ENCODE measurements at places on chromosomes 6 and 20.
A peak's percentile ranks its signal among the peaks of the same experiment; 100 is the strongest.

DNA sequence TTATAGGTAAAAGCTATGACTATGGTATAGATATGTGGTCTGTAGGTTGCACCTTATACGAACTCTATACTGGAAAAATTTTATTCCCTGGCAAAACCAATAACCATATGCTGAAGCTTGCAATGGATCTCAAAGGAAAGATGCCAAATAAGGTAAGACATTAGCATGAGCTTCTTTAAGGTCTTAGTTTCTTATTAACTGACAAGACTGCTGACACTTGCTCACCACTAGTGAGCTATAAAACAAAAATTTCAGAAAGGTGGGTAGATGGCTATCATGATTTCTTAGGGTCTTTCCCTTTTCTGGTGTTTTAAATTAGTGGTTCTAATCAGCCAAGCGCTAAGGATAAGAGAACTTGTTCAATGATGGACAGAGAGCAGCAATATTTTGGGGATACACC is 21.9 kb downstream of the FAM217A start:
- DNase-seq, result no peak

DNA sequence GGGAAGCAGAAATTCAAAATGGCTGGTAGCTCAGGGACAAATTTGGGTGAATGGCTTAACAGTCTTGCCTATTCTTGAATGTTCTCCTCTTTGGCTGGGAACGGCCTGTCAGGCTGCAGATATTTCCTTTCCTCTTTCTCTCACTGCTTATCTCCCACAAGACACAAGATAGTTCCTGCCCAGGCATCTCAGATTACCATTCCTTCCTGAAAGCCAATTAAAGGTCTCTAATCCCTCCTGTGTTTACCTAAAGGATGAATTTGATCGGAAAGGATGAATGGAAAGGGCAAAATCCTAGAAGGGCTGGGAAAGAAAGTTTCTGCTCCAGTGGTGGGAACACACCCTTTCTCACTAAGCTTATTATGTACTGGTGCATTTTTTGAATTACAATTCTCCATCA is 95.9 kb upstream of the JAG1 start:
- no peak for DNase-seq

- no peak for DNase-seq
Observed at GRCh38 chr6:37432590-37432915, 468 bp upstream of the CMTR1 start.

GRCh38 chr6:167825332-167826229 is 1.1 kb upstream of the AFDN start:
- peak; percentile 23 for DNase-seq

GRCh38 chr6:155994086-155994485 is 538.4 kb upstream of the NOX3 start:
- no peak for DNase-seq

DNA sequence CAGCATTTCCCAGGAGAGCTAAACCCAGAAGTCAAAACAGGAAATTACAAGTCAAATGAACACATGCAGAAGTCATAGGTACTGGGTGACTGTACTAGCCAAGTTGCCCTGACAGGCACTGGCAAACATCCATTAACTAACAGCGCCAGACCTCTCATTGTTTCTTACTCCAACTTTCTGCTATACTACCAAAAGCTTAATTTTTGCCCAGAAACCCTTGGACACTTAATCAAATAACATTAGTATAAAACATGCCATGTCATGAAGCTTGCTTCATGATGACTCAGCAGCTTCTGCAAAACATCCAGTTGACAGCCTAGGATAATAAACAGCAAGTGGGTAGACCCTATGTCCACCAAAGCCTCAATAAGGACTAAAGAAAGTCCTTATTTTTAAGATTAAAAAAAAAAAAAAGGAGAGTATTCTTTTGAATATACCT is 3.5 kb downstream of the NUP153 start:
- no peak for DNase-seq

GRCh38 chr6:100721256-100721655 is 159.9 kb downstream of the ASCC3 start:
- DNase-seq, result no peak

- DNase-seq, result no peak
Observed at GRCh38 chr20:40232756-40233155, 456.3 kb downstream of the MAFB start.

DNA sequence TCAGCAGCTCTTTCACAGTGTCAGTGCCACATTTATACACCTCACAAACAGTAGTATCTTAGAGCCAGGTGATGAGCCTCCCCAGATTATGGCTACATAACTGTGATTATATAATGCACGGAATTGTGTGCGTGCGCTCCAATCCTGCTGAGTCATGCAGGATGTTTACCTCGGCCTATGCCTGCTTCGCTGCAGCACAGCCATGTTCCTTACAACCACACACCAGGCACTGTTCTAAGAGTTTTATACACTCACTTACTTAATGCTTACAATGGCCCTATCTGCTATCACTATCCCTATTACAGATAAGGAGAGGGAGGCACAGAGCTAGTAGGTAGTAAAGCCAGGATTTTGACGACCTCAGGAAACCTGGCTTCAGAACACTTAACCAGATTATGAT is 7.3 kb downstream of the ZKSCAN3 start:
- no peak for DNase-seq

- DNase-seq, result no peak
Observed at GRCh38 chr6:109240370-109241084, 141.7 kb downstream of the CD164 start.

GRCh38 chr6:3411967-3412778 is 44.7 kb downstream of the SLC22A23 start:
- no peak for DNase-seq

DNA sequence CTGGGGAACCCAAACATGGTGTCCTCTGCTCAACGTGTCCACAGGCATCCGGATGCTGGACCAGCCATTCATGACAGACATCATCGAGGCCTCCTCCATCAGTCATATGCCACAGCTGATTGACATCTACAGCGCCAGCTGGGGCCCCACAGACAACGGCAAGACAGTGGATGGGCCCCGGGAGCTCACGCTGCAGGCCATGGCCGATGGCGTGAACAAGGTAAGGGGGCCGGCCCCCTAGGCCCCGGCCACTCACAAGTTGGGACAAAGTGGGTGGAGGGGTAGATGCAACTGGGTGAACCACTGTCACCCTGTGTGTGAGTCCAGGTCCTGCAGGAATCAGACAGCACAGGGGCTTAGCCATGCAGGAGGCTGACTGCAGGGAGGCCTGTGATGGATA is 94.5 kb downstream of the BFSP1 start:
- no peak for DNase-seq

- peak; percentile 28 for DNase-seq
Observed at GRCh38 chr20:63101781-63102720, 95.3 kb upstream of the BHLHE23 start.

DNA sequence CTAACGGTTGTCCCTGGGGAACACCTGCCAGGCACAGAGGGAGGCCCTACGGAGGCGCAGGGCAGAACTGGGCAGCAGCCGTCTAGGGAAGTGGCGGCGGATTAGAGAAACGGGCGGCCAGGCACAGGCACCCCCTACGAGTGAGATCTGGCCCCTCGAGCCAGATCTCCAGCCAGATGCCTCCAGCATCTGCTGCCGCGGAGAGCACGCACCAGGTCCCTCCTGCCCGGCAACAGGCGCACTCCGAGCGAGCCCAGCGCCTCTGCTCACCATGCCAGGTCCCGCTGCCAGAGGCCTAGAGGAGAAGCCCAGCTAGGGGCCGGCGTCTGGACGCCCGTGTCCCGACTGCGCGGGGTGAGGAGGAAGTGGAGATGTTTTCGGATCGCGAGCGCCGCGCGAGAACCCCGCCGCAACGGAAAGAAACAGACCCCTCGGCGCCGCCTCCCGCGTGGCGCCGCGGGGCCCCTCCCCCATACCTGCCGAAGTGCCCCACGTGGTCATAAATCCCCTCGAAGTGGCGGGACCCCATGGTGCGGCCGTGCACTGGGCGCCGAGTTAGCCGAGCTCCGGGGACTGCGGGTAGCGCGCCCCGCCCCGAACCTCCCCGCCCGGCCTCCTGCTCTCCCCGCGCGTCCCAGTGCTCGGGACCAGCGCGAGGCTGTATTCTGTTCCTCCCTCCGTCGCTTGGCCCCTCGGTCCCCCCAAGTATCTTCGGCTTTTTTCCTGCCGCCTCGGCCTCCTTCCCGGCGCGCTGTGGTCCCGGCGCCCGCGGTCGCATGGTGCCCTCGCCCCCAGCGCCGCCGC is at the start of gene SLC22A16:
SLC22A16 (minus strand) TSS at position 568 of the 804 bp plus-strand sequence; CDS start at position 529, 39 bp downstream.
- no peak for DNase-seq

DNA sequence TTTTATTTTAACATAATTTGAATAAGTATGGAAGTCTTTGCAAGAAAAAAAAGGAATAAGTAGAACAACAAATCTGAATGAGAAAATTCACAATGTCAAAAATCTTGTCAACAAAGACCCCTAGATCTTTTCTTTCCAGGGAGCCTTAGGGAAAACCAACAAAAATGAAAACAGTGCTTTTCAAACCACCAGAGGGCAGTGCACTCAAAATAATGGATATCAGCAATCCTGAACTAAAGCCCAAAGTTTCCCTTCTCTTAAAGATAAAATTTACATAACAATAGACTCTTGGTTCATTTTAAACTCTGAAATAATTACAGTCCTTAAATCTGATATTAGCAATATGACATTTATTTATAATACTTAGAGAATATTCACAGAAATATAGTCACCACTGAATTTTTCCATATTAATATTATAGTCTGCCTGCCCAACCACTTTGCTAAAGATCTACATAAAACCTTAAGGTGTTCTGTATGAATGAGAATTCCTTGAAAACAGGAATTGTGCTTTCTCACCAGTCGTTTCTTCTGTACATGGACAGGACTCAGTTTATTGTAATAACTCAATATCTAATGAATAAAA is 105.3 kb upstream of the BMP5 start:
- DNase-seq, result no peak

DNA sequence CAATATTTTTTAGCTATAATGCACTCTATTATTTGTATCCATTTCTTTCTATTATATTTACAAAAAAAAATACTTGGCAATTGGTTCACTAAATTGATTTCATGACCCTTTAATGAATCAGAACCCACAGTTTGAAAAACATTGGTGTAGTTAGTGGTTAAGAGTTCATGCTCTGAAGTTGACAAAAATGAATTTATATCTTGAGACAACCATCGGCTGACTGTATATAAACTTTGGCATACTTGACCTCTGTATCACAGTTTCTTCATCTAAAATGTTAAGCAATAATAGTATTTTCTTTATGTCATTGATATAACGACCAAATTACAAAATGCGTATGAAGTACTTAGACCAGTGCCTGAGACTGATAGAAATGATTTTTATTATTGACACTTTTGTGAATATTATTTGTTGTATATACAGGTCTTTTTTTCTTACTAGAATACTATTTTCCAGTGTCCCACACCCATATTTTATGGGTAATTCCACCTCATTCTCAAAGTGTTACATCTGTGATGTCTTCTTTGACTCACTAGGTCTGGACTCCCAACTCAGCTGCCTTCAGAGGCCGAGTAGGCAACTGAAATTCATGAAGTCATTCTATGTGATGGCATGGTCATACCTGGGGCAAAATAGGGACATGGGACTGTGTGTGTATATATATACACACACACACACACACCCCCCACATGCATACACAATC is 459.2 kb downstream of the RFPL4B start:
- no peak for DNase-seq

GRCh38 chr20:63023936-63024571 is 17.3 kb upstream of the BHLHE23 start:
- no peak for DNase-seq

- no peak for DNase-seq
Observed at GRCh38 chr20:25000268-25000801, 7.8 kb upstream of the APMAP start.

- DNase-seq, result no peak
Observed at GRCh38 chr6:63410435-63411426, 90.9 kb upstream of the LGSN start.

- no peak for DNase-seq
Observed at GRCh38 chr6:137353842-137354397, 134.7 kb upstream of the IFNGR1 start.

DNA sequence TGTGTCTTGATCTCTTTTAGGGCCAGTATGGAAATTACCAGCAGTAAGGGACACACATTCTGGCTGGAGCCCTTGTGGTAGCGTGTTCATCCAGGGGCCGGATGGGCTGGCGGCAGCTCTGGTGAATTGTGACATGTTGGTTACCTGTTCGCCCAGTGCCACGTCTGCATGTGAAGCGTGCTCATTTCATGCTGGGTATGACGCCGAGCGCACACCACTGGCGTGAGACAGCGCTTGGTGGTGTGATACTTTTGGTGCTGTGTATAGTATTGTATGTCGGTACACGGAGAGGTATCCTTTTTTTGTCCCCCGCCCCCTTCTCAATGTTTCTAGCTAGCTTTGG is 3.7 kb upstream of the MTG2 start:
- no peak for DNase-seq

DNA sequence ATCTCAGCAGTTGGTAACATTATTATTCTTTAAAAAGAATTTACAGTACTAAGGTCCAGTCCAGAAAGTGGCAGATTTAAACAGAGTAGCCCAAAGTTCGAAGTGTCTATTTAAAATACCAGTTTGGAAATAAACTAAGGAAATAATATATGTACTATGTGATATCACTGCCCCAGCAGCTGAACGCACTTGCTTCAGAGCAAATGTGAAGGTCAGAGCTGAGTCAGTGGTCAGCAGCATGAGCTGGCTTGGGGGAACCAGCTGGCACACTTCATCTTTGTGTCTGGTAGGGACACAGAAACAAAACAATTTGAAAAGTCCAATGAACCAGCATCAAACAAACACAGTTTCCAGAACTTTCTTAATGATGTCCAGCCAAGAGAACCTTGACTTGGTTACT is 15.4 kb downstream of the TMEM14B start:
- DNase-seq, result no peak

DNA sequence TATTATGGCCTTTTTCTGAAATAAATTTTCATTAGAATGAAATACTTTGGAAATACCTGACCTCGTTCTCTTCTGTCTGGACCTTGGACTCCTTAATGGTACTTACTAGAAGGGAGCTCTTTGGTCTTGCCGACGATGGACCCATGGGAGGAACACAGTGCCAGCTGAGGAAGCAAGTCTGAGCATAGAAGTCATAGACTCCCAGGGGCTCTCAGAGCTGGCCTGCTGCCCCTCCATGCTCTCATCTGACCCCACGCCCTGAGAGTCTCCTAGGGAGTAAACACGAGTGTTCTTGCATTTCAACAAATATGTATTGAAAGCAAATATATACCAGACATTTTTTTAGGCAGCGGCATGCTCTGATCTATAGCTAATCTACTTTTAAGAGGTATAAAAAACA is 87.8 kb downstream of the PLEKHG1 start:
- DNase-seq, result no peak

GRCh38 chr20:37992802-37993409 is 40.4 kb downstream of the TTI1 start:
- no peak for DNase-seq

GRCh38 chr20:17889226-17889625 is 79.4 kb downstream of the SNX5 start:
- DNase-seq, result no peak

GRCh38 chr6:1371933-1372332 is 17.4 kb upstream of the FOXF2 start:
- no peak for DNase-seq

GRCh38 chr6:127403636-127404035 is 55.6 kb downstream of the KIAA0408 start:
- DNase-seq, result peak; percentile 5

- DNase-seq, result no peak
Observed at GRCh38 chr20:43974695-43975094, 60.0 kb downstream of the TOX2 start.
